PC-9 (cell line): ENCODE measurements at places on chromosomes 7 and 10. TPM values are rescaled to one million over a fixed set of nuclear protein-coding genes. Genes with fewer than 3 reads are reported as not detected.

GRCh38 chr7:107209565-107209964 is 40.8 kb downstream of the HBP1 start:
- no peaks in the 10 kb centered on the region for H3K27me3 ChIP-seq
- H3K4me1 ChIP-seq: no peaks in the 10 kb centered on the region
- no peak overlapping the region for H3K4me3 ChIP-seq
- DNase-seq: no peak
- 0 out of 2 replicates have a peak, but pooled peaks cover 5% of the 10 kb centered on the region for H3K36me3 ChIP-seq

Gene CALML3
- total RNA-seq: not detected in 2 replicates

Gene AASS
- total RNA-seq: 6.5 and 8.5 TPM in 2 replicates

GRCh38 chr7:91030680-91031380 is 233.4 kb upstream of the FZD1 start:
- no peaks in the 10 kb centered on the region for H3K36me3 ChIP-seq
- H3K4me1 ChIP-seq: no peaks in the 10 kb centered on the region
- no peaks in the 10 kb centered on the region for H3K27me3 ChIP-seq
- H3K4me3 ChIP-seq: no peak overlapping the region
- no peak for DNase-seq
- H3K27ac ChIP-seq: no peak overlapping the region

GRCh38 chr10:61400524-61400923 is 52.7 kb downstream of the TMEM26 start:
- no peak for DNase-seq
- H3K27me3 ChIP-seq: no peaks in the 10 kb centered on the region
- H3K4me1 ChIP-seq: no peaks in the 10 kb centered on the region
- no peak overlapping the region for H3K4me3 ChIP-seq
- H3K36me3 ChIP-seq: no peaks in the 10 kb centered on the region

Gene SPDYE8
- not detected in 2 replicates for total RNA-seq

DNA sequence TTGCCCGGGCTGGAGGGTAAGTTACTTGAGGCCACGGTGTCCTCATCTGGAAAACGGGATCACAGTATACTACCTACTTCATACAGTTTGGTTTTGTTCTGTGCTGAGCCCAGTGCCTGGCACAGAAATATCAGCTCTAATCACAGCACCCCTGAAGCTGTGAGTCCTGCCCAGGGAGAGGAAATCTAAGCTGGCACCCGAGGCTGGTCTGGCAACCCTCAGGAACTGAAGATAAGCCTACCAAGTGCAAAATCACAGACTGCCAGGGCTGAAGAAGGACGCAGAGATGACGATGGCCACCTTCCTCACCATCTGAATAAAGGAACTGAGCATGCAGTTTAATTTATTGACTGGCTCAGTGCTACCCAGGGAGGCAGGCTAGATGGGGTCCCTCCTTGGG is 7.7 kb upstream of the TMEM120A start:
- no peak overlapping the region for H3K4me3 ChIP-seq
- H3K27me3 ChIP-seq: no peaks in the 10 kb centered on the region
- H3K36me3 ChIP-seq: no peaks in the 10 kb centered on the region
- no peaks in the 10 kb centered on the region for H3K4me1 ChIP-seq
- DNase-seq: no peak
- no peak overlapping the region for H3K27ac ChIP-seq

DNA sequence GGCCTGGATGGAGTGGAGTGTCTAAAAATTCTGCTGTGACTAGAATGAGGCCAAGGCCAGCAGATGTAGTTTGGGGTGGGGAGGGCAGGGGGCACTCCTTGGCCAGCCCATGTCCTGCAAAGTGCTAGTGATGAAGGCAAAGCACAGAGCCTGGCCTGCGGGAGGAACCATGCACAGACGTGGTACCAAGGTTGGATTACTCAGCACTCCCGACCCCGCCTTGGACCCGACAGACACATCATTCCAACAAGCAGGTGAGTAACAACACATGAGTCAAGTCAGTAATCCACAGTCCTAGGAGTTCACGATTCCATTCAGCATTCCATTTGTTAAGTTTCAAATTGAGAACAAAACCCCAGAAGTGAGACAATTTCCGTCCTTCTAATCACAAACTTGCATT is 317.3 kb downstream of the TCERG1L start:
- no peaks in the 10 kb centered on the region for H3K4me1 ChIP-seq
- no peak overlapping the region for H3K4me3 ChIP-seq
- H3K27me3 ChIP-seq: peaks cover 60% of the 10 kb centered on the region
- H3K36me3 ChIP-seq: no peaks in the 10 kb centered on the region
- no peak overlapping the region for H3K27ac ChIP-seq
- no peak for DNase-seq

Gene LEP
- not detected in 2 replicates for total RNA-seq

DNA sequence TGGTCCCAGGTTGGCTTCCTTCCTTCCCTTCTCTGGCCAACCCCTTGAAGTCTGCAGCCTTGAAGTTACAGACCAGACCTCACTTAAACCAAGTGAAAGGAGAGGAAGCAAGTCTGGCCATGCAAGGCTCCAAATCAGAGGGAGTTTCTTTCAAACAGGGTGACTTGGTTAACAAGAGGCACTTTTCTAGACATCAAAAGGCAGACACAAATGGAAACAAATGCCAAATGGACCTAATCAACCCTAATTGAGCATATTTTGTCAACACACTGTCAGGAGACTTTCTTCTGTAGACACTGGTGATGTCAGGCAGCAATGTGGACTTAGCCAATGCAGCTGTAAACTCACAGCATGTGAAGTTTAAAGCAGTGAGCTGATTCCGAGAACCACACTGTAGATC is 282.7 kb upstream of the FZD8 start:
- no peak for DNase-seq
- H3K27me3 ChIP-seq: 0 out of 2 replicates have a peak, but pooled peaks cover 4% of the 10 kb centered on the region
- H3K36me3 ChIP-seq: no peaks in the 10 kb centered on the region
- H3K4me1 ChIP-seq: no peaks in the 10 kb centered on the region

Gene CAMK2B
- total RNA-seq: 0.13 and 0.15 TPM in 2 replicates

- no peak for DNase-seq
- H3K27ac ChIP-seq: 0 out of 2 replicates have a peak overlapping the region, but pooled peaks have one; percentile 12
- no peak overlapping the region for H3K4me3 ChIP-seq
Measured at GRCh38 chr10:113041841-113042750, 92.0 kb downstream of the TCF7L2 start.

- H3K36me3 ChIP-seq: no peaks in the 10 kb centered on the region
- H3K4me1 ChIP-seq: no peaks in the 10 kb centered on the region
- H3K27me3 ChIP-seq: peaks cover 82% of the 10 kb centered on the region
- no peak overlapping the region for H3K27ac ChIP-seq
Measured at GRCh38 chr7:3895341-3896116, 594.5 kb downstream of the SDK1 start.

Gene SPDYE2B
- total RNA-seq: not detected in 2 replicates

DNA sequence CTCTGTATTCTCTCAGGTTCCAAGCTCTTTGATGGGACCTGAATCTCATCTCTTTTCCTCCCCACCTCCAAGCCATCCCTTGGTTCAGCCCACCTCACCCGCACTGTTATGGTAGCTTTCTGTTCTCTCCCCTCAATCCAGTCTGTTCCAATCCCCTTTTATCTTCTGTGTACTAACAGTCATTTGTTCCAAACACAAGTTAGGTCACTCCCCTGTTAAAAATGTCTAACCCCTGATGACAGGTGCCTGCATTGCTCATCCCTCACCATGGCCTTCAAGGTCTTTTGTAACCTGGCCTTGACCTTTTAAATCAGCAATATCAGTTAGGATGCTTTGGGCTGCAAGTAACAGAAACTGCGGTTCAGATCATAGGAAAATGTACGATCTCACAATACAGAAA is 74.8 kb downstream of the CYP26A1 start:
- H3K36me3 ChIP-seq: no peaks in the 10 kb centered on the region
- no peaks in the 10 kb centered on the region for H3K27me3 ChIP-seq
- peaks cover 49% of the 10 kb centered on the region for H3K4me1 ChIP-seq

Gene MYO1G
- total RNA-seq: 0.24 and 0.28 TPM in 2 replicates

DNA sequence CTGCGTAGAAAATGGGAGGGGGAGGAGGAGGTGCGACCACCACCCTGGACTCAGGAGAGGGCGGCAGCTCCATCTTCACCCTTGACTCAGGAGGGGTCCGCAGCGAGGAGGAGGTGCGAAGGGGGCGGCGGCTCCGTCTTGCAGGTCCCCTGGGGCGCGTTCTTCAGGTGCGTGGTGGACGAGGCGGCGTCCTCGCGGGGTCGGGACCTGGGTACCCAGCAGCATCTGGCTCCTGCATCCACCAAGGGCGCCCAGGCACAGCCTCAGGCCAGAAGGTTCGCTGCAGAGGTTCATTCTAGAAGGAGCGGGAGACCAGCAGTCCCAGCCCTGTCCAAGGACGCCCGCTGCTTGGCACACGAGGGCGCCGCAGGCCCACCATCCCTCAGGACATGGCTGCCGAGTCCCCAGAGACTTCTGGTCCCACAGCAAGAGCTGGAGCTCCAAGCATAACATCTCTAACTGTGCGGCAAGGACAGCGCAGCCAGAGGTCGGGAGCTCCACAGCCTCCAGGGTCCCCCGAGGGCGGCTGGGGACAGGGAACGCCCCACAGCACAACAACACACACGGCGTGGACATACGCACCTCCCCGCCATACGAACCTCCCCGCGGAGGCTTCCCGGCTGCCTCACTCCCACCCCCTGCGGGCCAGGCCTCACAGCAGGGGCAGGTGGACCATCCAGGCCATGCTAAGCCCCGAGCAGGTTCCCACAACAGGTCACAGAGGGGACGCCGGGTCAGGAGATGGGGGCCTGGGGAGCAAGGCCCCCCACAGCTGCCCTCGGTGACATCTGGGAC is 16.8 kb upstream of the DPYSL4 start:
- no peaks in the 10 kb centered on the region for H3K36me3 ChIP-seq
- DNase-seq: no peak
- no peak overlapping the region for H3K27ac ChIP-seq
- H3K4me3 ChIP-seq: no peak overlapping the region
- H3K27me3 ChIP-seq: no peaks in the 10 kb centered on the region
- H3K4me1 ChIP-seq: no peaks in the 10 kb centered on the region

- peak overlapping the region; percentile 90 for H3K27ac ChIP-seq
- H3K4me1 ChIP-seq: peaks cover 18% of the 10 kb centered on the region
- H3K27me3 ChIP-seq: no peaks in the 10 kb centered on the region
- H3K4me3 ChIP-seq: no peak overlapping the region
- peak; percentile 87 for DNase-seq
Measured at GRCh38 chr7:73809467-73809951, 21.3 kb upstream of the CLDN4 start.

DNA sequence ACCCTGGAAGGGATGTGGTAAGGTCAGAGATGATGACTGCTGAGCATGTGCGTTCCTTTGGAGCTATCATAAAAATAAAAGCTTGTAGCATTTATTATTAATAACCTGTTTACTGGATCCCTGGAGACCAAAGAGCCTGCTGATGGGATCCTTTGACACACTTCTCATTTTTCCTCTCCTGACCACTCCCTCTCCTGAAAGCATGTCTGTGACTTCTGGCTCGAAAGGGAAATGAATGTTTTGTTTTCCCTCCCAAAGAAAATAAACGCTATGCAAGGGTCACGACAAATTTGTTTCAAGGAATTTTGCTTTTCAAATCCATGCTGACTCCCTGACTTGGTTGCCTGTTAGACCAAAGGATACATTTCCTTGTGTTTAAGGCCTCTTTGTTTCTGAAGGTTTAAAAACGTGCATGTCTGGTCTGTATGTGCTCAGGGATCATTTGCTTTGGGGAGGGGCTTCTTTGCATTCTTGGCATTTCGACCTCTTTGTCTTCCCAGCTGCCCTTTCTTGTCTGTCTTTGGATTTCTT is 185.1 kb upstream of the AGK start:
- H3K27ac ChIP-seq: no peak overlapping the region
- H3K27me3 ChIP-seq: peaks cover 44% of the 10 kb centered on the region; the same call in 1 of the 2 replicates
- no peaks in the 10 kb centered on the region for H3K36me3 ChIP-seq
- DNase-seq: no peak

Gene MLXIPL
- total RNA-seq: 24.9 and 32.0 TPM in 2 replicates
